ENCODE measurements at places on chromosomes 13 and 19.

- no peak for DNase-seq
Observed at GRCh38 chr13:33183431-33184111, 102.0 kb downstream of the STARD13 start.

- no peak for DNase-seq
Observed at GRCh38 chr13:52947921-52948373, 80.7 kb upstream of the OLFM4 start.

DNA sequence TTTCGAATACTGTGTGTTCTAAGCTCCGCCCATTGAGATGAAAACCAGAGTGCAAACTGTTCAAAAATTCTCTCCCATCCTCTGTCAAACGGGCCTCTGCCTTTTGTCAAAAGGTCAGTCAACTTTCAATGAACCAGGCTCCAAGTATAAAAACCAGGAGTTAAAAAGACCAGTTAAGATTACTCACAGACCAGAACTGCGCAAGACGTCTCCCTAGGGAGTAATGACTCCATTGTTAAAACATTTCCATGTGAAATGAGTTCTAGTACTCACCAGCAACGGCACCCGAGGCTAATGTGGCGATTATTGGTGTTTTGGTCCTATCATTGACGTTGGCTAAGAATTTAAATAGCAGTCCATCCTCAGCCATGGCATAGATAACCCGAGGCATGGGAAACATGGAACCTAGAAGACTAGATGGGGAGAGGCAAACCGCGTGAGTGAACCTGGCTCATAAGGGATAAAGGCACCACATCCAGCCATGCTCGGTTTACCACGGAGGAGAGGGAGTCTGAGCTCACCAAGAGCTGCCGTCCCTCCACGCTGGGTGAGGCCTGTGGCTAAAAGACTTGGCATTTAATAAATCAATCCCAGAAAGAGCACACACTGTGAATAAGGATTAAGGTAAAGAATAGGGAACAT is 73.3 kb downstream of the SLC7A1 start:
- peak; percentile 87 for DNase-seq

GRCh38 chr13:97631158-97631557 is 197.2 kb downstream of the RAP2A start:
- DNase-seq, result no peak

- DNase-seq, result no peak
Observed at GRCh38 chr13:71704656-71705055, 162.3 kb downstream of the DACH1 start.

DNA sequence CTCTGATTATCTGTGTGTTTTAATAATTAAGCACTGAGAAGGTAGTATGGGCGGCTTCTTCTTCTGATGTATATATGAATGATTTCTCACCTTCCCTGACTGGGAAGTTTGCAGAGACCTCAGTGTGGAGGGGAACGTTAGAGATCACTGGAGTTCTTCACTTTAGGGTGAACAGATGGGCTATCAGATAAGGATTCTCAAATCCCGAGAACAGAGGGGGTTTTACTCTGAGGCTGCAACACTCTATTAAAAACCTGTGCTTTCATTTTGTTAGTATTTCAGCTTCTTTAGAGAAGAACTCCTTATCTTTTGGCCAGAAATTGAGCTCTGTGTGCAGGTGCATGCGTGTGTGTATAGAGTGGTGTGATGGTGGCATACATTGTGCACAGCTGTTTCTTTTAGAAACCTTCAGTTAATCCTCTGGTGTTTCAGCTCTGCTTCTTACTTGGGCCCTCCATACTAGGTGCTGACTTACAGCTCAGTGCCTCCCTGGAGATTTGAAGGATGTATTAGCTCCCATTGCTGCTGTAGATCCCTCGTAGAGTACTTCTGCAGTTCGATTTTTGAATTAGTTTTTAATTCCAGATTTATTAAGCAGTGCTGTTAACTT is 45.3 kb upstream of the PCDH9 start:
- DNase-seq, result no peak

DNA sequence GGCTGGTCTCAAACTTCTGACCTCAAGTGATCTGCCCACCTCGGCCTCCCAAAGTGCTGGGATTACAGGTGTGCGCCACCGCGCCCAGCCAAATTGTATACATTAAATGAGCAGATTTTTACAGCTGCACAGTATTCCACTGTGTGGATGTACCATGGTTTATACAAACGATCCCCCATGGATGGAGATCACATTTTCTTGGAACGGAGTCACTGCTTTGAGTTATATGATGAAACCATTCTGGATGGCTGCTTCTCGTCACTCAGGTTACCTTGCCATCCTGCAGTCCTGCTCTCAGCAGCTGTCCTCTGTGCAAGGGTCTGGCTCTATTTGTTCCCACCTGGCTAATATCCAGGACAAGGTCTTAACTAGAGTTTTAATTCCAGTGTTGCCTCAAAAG is 39.1 kb upstream of the SLC15A1 start:
- no peak for DNase-seq

- no peak for DNase-seq
Observed at GRCh38 chr13:92355213-92355612, 871.4 kb upstream of the GPC6 start.

- DNase-seq, result no peak
Observed at GRCh38 chr19:8398311-8398771, 8.2 kb downstream of the RAB11B start.

DNA sequence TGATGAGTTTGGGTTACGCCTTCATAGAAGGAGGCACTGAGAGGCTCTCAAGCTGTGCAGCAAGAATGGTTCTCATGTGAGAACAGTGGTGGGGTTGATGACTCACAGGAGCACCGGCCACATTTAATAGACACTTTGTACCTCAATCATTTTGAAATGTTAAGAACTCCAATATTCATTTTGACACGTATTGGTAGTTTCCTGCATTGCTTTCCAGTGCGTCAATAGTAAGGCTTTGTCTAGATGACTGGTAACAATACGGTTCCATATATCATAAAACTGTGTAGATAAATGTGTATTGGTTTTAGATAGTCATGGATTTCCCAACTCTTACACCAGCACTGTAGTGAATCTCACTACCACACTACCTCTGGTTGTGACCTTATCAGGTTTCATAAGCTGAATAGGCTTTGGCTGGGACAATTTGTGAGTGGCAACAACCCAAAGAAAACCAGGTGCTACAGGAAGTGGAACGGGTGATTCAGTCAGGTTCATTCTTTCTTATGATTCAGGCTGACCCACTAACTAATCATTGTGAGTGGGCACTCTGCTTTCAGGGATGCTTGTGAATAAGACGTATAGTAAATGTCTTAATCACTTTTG is 362.6 kb downstream of the KLF5 start:
- no peak for DNase-seq

- DNase-seq, result peak; percentile 48
Observed at GRCh38 chr19:1026783-1027649, 608 bp downstream of the CNN2 start.

DNA sequence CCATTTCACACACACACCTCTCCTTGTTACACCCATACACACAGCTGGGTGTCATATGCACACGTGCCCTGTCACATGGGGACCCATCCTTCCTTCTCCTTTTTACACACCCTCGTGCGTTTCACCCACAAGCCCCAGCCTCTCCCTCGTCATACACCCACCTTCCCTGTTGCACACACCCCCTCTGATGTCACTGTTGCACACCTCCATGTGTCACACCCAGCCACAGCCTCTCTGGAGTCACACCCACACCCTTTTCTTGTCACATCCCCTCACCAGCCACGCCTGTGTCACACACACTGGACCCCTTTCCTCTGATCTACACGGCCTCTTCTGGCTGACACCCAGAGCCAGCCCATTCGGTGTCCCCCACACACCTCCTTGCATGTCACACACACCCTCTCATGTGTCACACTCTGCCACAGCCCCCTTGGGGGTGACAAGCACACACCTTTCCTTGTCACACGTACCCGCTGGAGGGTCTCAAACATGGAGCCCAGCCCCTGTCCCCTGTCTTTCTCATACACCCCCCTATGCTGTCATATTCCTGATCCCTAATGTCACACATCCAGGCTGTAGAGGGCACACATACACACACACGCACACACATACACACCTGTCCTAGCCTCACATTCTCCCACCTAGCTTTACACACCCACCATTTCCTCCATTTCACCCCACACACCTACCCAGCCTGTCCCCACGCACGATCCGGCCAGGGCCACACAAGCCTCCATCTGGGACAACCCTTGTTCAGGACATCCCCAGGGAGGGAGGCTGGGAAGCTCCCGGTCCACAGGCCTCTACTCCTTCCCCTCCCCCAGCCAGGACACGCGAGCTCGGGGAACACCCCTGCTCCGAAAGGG is 1.4 kb downstream of the NOVA2 start:
- no peak for DNase-seq

- peak; percentile 49 for DNase-seq
Observed at GRCh38 chr13:30892966-30893365, 13.1 kb upstream of the MEDAG start.
